Pons (tissue), 1 donor: ENCODE measurements at places on chromosomes 13 and 19.

GRCh38 chr19:2334986-2335846 lies 6.7 kb downstream of the SPPL2B start:
- DNase-seq: no peak

DNA sequence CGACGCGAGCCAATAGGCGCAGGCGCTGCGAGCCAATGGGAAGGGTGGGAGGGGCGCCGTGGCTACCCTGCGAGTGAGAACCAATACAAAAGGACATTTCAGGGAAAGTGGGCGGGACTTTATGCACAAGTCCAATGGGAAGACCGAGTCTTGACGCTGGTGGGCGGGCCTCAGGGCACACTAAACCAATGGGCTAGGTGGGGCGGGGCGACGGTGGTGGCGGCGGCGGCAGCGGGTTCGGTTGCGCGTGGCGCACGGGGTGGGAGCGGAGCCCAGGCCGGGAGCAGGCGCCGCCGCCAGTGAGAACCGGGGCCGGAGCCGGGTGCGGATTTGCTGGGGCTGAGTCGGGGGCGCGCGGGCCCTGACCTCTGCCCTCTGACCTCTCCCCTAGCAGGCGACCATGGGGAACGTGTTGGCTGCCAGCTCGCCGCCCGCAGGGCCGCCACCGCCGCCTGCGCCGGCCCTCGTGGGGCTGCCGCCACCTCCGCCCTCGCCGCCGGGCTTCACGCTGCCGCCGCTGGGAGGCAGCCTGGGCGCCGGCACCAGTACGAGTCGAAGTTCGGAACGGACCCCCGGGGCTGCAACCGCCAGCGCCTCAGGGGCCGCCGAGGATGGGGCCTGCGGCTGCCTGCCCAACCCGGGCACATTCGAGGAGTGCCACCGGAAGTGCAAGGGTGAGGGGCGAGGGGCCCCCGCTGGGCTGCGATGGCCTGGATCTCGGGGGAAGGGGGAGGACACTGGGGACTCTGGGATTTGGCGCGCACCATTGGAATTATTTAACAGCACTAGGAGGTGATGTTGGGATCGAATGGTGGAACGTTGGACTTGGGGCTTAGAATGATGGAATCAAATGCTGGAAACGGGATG lies at the start of gene TOMM40:
TSS of gene TOMM40 (plus strand) at position 239 of the 867 bp plus-strand sequence. CDS start at position 401, 162 bp downstream.
- no peak for DNase-seq

DNA sequence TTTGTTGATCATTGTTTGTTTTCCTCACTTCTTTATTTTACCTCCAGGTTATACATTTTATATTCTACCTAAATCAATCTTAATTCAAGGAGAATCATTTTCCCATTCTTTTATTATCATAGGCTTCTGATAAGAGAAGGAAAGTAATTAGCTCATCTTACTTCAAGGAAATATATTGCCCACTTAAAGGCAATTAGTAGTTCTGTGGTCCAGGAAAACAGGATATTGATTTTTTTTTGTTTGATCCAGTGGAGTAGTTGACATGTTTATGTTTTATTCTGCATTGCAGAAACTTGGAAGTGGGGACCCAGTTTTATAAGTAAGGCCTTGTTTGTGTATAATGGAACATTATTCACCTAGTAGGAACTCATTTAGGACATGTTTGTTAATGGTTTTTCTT lies 390.6 kb downstream of the NDFIP2 start:
- DNase-seq: no peak

GRCh38 chr19:52923778-52924593 lies 758 bp upstream of the ZNF888 start:
- peak; percentile 44 for DNase-seq
